ENCODE measurements at places on chromosomes 11 and 22.
A peak's percentile ranks its signal among the peaks of the same experiment; 100 is the strongest.

GRCh38 chr22:48784701-48785503 lies 1042.8 kb downstream of the BRD1 start:
- DNase-seq = no peak

DNA sequence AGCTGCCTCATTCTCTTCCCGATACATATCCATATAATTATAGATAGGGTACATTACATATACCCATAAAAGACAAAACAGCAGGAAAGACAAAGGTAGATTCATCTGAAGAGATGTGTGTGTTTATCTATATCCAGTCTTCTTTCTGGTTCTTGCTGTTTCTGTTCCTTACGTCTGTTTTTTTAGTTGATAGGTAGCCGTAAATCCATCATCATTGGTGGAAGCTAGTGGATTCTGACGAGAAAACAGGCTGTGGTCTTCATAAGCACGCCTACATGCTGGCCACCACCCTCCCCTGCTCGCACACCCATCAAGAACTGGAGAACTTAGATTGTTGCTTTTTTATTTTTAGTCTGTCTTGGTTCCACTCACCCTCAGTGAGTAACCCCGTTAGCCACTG lies 51.6 kb downstream of the ARFGAP2 start:
- no peak for DNase-seq

DNA sequence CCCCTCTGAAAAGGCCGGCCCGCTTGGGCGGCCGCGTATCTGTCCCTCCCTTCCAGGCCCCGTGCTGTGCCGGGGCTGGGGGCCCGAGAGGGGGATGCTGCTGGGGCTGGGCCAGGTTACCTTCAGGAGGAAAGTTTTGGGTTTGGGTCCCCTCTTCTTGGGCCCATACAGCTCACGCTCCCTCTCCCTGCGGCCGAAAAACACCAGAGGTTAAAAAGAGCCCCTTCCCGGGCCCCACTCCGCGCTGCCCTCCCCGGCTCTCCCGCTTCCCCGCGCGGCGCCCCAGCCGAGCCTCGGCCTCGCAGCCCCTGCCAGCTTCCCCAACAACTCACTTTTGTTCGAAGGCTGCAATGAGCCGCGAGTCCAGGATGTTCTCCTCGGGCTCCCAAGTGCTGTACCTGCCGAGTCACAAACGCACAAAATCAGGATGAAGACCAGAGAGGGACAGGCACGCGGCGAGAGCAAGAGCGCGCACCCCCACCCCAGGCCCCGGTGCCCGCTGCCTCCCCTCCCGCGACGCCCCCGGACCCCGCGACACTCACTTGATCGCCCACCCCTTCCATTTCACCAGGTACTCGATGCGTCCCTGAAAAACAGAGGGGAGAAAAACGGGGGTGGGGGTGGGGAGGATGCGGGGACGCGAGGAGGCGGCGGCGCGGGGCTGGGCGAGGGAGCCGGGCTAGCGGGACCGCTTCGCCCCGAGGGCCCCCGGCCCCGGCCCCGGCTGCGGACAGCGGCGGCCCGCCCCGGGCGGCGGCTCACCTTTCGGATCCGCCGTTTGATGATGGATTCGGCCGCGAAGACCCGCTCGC lies 450 bp downstream of the CBX6 start:
- no peak for DNase-seq

GRCh38 chr11:64095949-64096348 lies 60.2 kb downstream of the FLRT1 start:
- DNase-seq = no peak

GRCh38 chr22:38870791-38871359 lies 1.1 kb downstream of the CBX6 start:
- peak; percentile 17 for DNase-seq

- peak; percentile 86 for DNase-seq
These were observed 603 bp upstream of the ZFTA start for GRCh38 chr11:63769042-63769713.

- no peak for DNase-seq
These were observed 2.1 kb upstream of the APOA5 start for GRCh38 chr11:116793772-116794097.

- DNase-seq = no peak
These were observed 66.1 kb downstream of the HSD17B12 start for GRCh38 chr11:43746670-43747069.

GRCh38 chr11:71977743-71978418 lies 20.8 kb upstream of the IL18BP start:
- DNase-seq = peak; percentile 59

DNA sequence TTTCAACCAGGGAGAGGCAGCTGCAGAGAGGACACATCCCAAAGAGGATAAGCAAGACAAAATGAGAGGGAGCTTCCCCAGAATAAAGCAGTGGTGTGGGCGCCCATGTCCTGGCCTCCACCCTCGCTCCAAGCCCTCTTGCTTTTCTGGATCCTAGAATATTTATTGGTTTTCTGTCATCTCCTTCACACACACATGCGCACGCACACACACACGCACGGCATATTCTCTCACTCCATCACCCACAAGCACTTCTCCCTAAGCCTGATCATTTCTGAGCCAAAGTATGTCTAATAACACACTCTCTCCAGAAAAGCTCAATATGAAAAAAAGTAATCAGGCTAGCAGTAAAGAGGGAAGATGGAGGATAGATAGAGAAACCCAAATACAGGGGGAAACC lies 7.6 kb downstream of the IGSF9B start:
- DNase-seq = no peak

GRCh38 chr11:74196781-74197486 lies 25.8 kb downstream of the PPME1 start:
- no peak for DNase-seq

- no peak for DNase-seq
These were observed 790.2 kb downstream of the TBC1D22A start for GRCh38 chr22:47552541-47553205.

GRCh38 chr22:26708256-26709009 lies 51.0 kb downstream of the MIAT start:
- DNase-seq = no peak

DNA sequence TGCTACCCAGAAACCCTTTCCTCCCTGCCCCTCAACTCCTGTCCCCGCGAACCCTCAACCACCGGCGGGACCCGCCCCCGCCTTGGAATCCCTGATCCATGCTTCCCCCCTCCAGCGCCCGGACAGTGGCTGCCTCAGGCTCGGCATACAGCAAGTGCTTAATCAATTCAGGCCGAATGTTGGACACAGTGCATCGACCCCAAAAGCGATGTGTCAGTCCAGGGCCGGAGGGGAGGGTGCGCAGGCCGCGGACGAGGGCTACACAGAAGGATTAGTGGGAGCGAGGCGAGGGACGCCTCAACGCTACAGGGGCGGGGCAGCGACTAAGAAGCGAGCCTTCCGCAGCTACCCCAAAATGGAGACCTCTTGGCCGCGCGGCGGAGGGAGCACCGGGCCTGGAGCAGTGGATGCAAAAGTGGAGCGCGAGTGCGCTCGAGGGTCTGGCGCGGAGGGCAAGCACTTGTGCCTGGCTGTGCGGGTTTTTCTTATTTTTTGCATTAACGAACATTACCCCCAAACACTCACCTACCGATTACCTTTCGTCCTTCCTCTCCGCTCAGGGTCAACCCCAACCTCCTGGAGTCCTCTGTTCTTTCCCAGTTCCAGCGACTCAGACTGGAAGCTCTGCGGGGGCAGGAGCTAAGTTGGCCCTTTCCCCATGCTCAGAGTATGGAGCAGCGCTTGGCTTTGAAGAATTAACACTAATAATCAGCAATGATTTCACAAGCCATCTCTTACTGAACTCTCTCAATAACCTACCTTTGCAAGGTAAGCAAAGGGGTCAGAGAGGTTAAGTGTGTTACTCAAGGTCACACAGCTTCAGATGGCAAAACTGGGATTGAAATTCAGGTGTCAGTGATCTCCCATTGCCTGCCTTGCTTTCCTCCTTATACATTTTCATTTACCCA lies 30.0 kb upstream of the WNT11 start:
- DNase-seq = peak; percentile 56

DNA sequence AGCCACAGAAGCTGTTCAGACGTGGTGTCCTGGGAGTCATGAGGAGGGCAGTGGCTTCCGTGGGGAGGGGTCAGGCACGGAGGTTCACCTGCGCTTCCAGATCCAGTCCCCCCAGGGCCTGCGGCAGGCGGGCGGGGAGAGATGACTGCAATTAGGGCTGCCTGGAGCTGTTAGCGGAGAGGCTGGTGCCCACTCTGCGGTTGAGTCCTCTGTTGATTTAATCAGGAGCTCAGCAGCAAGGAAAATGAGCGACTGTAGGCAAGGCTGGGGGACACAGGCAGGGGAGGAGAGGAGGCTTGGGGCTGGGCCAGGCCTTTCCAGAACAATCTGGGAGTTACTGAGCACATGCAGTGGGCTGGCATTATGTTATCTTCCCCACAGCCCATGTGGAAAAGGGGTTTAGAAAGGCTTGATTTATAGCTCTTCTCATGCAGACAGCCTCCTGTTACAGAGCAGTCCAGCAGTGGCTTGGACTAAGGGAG lies 13.1 kb downstream of the PLCB3 start:
- no peak for DNase-seq

- no peak for DNase-seq
These were observed 14.0 kb upstream of the WDR74 start for GRCh38 chr11:62853279-62853965.

DNA sequence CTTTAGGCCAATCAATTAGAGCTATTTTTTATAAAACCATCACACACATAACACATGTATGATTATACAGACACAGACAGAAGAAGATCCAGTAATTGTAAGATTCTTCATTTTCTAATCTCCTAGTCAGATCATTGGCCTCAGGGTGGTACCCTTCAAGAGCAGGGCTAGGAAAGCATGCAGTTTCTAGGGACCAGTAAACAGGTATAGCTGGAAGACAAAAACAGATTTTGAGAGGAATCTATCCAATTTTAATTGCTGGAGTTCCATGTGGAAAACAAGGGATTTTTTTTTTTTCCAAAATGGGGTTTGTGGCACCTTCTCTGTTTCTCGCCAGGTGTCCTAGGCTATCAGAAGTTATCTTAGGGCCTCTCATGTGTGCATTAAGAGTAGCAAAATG lies 29.6 kb downstream of the METTL15 start:
- no peak for DNase-seq

DNA sequence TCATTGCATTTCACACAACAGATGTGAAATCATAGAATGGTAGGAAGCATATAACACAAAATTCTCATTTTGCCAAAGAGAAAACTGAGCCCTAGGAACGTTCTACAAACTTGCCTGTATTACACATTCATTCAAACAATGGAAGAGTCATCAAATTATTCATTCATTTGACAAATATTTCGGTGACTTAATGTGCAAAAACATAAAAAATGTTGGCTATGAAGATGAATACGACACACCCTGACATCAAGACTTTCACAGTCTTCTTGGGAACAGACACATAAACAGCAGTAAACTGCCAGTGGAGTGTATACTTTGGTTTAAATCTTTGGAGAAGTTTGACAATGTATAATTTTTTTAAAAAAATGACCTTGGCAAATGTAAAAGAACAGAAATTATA lies 20.4 kb upstream of the C11orf87 start:
- no peak for DNase-seq

DNA sequence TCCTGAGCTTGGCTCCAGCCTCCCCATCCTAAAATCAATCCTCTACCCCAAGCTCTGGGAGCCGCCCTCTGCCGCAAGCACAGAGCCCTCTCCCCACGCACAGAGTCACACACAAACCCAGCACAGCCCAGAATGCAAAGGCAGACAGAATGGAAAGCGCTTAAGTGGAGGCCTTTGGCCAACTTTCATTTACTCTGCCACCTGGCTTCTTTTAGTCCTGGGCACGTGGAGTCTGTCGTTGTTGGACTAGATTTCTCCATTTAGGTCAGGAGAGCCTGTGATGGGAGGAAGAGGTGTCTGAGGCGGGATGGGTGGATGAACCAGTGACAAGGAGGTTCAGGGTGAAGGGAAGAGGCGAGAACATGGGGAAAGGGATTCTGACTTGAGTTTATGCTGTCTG lies 191.7 kb downstream of the DSCAML1 start:
- DNase-seq = no peak

- peak; percentile 69 for DNase-seq
These were observed 5.9 kb upstream of the CNTF start for GRCh38 chr11:58616594-58616993.

- no peak for DNase-seq
These were observed 388.4 kb upstream of the DDI1 start for GRCh38 chr11:103648054-103648453.

DNA sequence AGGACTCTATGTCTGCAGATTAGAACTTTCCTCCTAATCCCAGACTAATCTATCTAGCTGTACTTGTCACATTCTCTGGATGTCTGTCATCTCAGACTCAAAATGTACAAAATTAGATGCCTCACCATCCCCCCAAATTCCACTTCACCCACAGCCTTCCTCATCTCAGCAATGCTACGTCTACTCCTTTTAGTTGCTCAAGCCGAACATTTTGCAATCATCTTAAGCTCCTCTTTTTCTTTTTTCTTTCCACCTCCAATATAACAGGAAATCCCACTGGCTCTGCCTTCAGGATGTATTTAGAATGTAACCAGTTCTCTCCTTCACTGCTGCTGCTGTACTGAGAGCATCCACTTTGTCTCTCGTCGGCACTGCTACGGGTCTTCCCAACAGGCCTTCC lies 1091.8 kb downstream of the TBC1D22A start:
- DNase-seq = no peak

- DNase-seq = no peak
These were observed 24.9 kb upstream of the ABTB2 start for GRCh38 chr11:34382532-34383276.

DNA sequence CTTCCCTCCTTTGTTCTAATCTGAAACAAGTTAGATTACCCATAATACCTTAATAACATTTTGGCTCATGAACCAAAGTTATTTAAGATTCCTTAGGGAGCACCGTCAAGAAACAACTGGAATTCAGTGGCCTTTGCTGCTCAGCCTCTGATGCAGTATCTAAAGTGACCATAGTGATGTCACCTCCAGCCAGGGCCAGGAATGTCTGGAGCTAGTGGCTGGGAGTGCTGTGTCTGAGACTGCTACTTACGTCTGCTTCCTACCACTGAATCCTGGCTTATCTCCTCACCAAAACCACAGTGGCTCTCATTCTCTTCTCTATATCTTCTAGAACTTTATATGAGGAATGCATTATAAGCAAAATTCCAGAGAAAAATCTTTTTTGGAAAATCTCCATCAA lies 658.0 kb downstream of the DLG2 start:
- DNase-seq = no peak

- DNase-seq = peak; percentile 49
These were observed 373.2 kb downstream of the DDX10 start for GRCh38 chr11:109037856-109038780.

GRCh38 chr11:133019545-133020371 lies 512.5 kb downstream of the OPCML start:
- no peak for DNase-seq

GRCh38 chr11:120918257-120918656 lies 105.6 kb upstream of the TBCEL start:
- no peak for DNase-seq

DNA sequence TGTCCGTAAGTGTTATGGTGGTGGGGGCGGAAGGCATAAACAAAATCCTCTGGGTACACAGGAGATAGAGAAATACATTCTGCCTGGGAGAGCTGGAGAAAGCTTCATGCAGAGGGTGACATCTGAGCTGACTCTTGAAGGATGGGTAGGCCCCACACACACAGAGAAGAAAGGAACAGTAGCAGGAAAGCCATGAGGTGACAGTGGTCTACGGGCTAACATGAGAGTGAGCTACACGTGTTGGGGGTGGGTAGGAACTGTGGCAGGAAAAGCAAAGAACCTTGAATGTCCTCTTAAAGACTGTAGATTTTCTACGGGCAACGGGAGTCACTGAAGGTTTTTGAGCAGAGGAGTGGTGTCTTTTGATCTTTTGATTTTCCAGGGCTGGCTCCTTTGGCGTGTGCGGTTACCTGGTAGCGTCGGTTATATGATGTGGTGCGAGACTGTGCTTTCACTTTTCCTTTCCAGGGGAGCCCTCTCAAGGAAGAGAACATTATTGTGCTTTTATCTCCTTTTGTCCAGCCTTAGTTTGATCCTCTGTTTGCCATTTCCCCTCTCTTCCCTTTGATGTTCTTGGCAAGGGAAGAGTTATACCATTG lies 39.7 kb downstream of the ADAMTS8 start:
- no peak for DNase-seq

Data from AG08396 (cell line).